ENCODE measurements at places on chromosomes 11 and 22.
A peak's percentile ranks its signal among the peaks of the same experiment; 100 is the strongest.

DNA sequence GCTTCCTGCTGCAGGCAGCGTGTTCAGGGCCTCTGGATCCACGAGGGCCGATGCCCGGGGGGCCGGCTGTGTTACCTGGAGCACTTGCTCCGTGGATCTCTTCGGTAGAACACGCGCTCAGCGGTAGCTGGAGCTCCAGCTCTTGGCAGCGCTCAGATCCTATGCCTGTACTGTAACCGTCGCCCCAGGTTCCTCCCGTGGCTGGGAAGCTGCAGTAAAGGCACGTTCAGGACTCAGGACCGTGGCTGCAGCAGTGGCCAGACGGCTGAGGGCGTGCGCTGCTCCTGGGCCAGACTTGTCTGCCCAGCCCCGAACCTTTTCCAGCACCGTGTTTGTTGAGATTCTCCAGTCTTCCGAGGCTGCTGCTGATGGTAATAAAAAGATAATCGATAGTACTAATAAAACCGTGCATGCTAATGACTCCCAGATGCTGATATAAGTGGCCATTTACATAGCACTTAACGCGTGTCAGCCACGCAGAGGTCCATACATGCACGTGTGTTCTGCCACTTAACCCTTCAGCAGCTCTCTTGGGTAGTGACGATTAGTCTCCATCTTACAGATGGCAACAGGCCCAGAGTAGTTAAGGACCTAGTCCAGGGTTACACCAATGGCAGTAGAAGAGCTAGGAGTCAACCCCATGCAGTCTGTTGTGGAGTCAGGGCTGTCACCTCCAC, 1.4 kb downstream of the MOV10L1 start:
- no peak for DNase-seq

GRCh38 chr11:114311946-114312345, 15.7 kb downstream of the NNMT start:
- DNase-seq: no peak

- DNase-seq: no peak
Observed at GRCh38 chr11:77278595-77279506, 22.6 kb downstream of the GDPD4 start.

- DNase-seq: peak; percentile 37
Observed at GRCh38 chr11:103035791-103036434, 56.0 kb downstream of the DCUN1D5 start.

GRCh38 chr11:111528557-111528956, 12.0 kb upstream of the LAYN start:
- no peak for DNase-seq

DNA sequence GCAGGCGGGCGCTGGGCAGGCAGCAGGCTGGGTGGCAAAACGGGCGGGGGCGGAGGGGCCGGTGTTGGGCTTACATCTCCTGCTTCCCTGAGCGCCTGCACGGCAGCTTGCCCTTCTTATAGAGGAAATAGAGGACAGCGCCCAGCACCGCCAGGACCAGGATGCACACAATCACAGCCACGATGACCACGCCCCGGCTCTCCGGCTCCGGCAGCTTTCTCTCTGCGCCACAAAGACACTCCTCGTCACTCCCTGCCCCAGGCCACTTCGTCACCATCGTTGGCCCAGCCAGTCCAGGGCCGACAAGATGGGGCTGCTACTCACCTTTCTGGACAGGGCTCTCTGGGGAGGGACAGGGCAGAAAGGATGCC, 6.3 kb downstream of the MCAM start:
- DNase-seq: no peak

DNA sequence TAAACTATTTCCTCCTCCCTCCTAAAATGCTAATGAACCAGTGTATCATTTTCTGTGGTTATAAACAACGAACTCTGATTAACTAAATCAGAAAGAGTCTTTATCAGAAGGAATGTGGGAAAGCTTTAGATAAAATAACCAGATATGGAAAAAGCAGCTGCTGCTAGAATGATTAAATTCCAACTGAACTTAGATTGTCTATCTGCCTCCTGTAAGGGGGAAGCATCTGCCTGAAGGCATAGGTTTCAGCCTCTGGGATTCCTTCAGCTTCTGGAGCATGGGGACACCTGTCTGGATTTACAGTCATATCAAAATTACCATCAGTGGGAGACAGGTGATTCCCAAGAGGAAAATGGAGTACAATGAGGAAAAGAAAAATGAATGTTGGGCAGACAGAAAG, 1095.5 kb upstream of the CCDC90B start:
- DNase-seq: no peak

DNA sequence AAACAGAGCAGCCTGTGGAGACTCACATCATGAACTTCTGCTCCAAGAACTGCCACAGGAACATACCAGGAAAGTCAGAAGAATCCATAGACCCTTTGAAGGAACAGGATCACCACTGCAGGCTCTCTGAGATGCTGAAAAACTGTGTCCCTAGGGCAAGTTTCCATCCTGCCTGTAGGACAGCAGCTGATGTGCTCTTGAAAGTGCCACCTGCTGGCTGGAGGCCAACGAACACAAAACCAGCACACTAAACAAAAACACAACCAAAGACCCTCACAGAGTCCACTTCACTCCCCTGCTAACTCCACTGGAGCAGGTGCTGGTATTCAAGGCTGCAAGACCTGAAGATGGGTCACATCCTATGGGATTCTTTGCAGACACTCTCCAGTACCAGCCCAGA, 12.0 kb upstream of the NXPE1 start:
- DNase-seq: no peak

DNA sequence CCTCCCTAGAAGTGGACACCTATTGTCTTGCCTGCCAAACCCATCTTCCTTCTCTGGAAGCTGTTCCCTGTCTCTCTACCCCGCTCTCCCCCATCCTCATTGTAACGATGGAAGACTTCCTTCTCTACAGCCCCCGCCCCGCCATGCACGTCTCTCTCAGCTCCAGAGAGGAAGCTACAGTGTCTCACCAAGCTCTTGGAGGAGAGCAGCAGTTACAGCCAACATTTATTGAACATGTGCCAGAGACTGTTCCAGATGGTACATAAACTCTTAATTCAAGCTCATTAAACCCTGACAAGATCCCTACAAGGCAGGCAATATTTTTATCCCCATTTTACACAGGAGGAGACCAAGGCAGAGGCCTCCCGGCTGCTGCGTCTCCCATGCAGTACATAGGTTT, 15.1 kb downstream of the MCHR1 start:
- DNase-seq: no peak

DNA sequence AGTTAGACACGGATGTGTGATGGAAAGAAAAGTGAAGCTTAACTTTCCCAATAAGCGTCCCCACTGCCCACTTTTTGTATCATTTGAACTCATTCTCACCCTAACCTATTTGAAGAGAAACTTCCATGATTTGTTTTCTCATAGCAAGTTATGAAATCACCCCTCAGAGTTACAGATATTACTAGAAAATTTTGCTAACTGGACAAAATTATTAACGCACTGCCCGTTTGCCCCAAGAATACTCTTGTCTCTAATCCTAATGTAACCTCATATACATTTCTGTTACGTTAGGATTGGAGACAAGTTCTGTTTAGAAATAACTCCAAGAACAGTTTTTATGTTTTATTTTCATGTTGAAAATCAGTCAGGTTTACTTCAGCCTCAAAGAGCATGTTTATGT, 25.5 kb downstream of the TOM1 start:
- DNase-seq: no peak

DNA sequence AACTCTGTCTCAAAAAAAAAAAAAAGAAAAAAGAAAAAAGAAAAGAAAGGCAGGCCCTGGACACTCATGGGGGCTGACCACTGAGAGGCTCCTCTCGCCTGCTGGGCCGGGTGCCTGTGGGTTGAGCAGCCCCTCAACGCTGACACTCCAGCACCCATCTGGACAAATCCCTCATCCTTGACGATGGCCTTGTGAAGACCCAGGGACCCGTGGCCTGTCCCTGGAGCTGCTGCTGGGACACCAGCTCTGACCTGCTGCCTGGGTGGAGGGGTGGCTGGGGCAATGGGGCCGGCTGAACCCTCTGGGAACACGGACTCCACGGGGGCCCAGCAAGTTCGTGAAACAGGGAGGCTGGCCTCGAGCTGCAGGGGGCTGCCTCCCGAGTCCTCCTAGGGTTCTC, 10.5 kb upstream of the BID start:
- no peak for DNase-seq

GRCh38 chr11:2074266-2074825, 64.8 kb downstream of the IGF2 start:
- no peak for DNase-seq

DNA sequence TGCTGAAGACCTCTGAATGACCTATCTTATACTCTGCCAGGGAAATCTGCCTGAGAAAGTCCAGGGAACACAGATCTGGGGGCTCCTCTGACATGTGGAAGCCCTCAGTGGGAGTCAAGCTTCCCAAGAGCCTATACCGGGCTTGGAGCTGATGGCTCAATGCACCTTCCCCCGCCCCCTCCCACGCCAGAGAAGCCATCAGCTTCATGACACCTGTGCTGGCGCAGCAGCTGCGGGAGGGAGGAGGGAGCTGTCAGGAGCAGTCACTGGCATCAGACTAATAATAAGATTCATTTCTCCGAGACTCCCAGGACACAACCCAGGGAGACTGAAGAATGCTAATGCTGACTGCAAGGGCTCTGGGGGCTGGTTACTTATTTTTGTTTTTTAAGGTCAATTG, 47.8 kb downstream of the SPATA19 start:
- DNase-seq: no peak

GRCh38 chr11:3626250-3626960, 15.4 kb downstream of the ART5 start:
- DNase-seq: peak; percentile 13

GRCh38 chr22:17767233-17768065, 6.8 kb downstream of the BID start:
- peak; percentile 66 for DNase-seq

GRCh38 chr11:24521601-24522000, 24.7 kb downstream of the LUZP2 start:
- no peak for DNase-seq

Measured in stimulated activated naive CD8-positive, alpha-beta T cell treated with anti-CD3 and anti-CD28 coated beads, Interleukin-15, Interleukin-2, amounts not matched to agents 100 U/mL and 50 U/mL, for 24 hours (primary cell).